ENCODE measurements at places on chromosomes 4 and X.

GRCh38 chrX:45667666-45668065, 467.0 kb upstream of the DIPK2B start:
- DNase-seq = no peak

DNA sequence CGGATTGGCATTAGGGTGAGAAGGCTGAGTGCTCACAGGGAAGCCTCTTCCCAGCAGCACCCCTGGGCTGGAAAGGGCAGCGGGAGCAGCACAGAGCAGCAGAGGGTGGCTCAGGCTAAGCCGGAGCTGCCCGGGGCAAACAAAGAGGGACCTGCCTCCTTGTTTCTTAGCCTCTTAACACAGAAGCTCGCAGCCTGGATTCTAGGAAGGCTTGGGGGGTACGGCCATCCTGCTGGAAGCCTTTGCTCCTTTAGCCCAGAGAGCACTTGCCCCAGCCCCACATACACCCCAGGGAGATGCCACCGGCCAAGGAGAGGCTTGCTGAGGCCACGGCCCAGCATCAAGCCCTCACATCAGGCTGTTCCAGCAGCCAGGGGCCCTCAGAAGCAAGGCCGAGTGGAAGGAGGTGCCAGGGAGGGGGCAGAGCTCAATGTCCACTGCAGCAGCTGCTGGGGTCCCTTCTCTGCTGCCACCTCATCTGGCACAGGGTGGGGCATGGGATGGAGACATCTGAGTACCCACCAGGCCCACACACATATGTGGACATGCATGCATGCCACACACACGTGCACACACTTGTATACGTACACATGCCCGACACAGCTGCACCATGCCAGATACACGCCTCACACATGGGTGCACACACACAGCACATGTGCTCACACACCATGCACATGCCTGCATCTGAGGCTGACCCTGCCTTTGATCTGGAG, 20.3 kb upstream of the SPON2 start:
- DNase-seq = no peak

DNA sequence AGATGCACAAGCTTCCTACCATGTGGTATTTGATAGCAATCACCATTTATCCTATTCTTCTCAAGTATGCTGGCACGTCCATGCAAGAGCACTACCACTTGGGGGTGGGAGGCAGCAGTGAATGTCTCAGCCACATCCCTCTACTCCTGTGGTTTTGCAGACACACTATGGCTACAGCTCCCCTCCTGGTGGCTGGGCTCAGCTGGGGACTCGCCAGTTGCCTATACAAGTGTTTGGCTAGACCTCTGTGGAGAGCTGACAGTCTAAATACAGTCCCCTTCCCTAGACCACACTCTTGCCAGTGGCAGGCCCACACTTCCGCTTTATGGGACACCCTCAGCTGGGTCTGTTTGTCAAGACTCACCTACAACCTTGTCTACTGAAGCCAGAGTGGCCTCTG, 53.2 kb downstream of the ADGRA3 start:
- no peak for DNase-seq

GRCh38 chr4:17397611-17398010, 114.3 kb downstream of the QDPR start:
- DNase-seq = no peak

DNA sequence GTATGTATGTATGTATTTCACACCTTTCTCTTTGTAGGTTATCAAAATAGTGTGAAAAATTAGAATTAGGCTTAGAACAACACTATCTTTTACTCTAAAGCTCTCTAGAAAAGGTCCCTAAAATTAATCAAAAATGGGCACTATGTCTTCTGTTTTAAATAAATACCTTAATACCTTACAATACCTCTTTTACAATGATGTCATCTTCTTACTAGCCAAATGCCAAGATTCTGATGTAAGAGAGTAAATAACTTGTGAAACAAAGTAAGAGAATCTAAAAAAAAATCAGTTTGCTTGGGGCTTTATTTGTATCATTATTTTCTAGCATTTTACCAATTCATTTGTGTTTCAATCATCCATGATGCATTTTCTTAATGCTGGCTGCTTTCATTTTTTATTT, 402.2 kb upstream of the MAGEB2 start:
- no peak for DNase-seq

- no peak for DNase-seq
These were observed 58.2 kb downstream of the NAA11 start for GRCh38 chr4:79267671-79268070.

- no peak for DNase-seq
These were observed 555.9 kb downstream of the BCOR start for GRCh38 chrX:39541881-39542280.

DNA sequence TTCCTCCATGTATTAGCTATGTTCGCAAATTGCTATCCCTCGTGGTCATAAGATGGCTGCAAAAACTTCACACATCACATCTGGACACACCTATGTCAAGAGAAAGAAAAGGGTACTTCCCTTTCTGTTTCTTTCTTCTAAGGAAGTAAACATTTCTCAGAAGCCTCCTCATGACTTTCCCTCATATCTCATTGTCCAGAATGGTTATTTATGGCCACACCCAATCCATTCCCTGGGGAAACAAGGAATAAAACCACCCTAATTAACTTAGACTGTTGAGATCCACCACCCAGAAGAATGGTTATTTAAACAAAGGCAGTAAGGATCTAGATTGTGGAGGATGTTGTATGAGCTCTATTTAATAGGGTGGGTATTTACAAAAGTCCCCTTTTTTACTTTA, 160.8 kb upstream of the LNX1 start:
- DNase-seq = no peak

GRCh38 chr4:31100536-31100935, 380.4 kb downstream of the PCDH7 start:
- DNase-seq = no peak

GRCh38 chr4:2762048-2762447, 5.9 kb upstream of the TNIP2 start:
- no peak for DNase-seq

- no peak for DNase-seq
These were observed 21.2 kb upstream of the ANTXR2 start for GRCh38 chr4:80094191-80094590.

- DNase-seq = no peak
These were observed 3.2 kb upstream of the ENPEP start for GRCh38 chr4:110472583-110473329.

- DNase-seq = no peak
These were observed 1070.3 kb downstream of the STIM2 start for GRCh38 chr4:27930976-27931375.

GRCh38 chrX:20354505-20354904, 87.8 kb upstream of the RPS6KA3 start:
- DNase-seq = no peak

DNA sequence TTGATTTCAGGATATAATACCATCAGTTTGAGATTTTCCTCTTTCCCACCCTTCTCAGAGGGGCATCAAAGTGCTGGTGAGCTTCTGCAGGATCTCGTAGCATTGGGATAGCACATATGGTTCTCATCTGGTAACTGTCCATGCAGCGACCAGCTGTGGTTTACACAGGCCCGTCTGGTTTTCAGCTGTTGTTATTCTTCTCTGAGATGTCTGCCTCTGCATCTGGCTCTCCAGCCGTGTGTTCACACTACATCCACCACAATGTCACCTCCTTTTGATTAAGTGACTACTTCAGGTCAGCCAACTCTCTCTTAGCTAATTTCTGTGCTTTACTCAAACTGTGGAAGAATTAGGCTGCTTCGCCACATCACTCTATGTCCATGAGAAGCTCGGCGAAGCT, 676.7 kb upstream of the TENM3 start:
- DNase-seq = no peak

DNA sequence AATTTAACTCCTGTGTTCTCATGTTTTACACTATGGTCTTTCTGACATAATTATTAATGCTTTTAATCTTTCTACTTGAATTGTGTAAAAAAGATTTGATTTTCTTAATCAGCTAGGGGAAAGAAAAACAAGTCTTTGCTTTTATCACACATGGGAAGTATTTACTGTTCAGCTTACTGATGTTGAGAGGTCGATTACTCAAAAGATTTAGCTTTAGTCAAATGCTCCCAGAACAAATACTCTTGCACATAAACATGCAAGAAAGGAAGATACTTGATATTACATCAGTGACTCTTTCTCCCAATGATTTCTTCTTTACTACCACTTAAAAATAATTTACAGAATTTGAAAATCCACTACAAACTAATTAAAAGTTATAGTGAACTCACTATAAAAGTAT, 198.3 kb upstream of the FAT4 start:
- no peak for DNase-seq

GRCh38 chrX:39839371-39839770, 258.4 kb downstream of the BCOR start:
- no peak for DNase-seq

GRCh38 chr4:175639346-175639745, 172.7 kb downstream of the GPM6A start:
- no peak for DNase-seq

DNA sequence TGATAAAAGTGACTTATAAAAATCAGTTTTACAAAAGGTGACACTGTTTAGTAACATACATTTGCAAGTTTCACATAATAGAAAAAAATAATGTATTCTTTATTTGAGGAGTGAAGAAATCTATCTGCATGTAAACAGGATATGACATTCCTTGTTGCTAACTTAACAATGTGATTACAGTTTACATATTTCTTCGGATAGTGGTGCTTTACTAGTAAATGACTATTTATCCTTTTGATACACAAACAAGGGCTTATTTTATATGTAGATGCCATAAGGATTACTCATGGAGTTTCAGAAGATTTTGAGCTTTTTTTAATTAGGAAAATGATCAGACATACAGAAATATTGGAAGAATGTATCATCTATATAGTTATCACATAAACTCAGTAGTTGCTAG, 126.5 kb downstream of the SLIT2 start:
- DNase-seq = no peak

GRCh38 chr4:89434364-89434988, 126.9 kb upstream of the GPRIN3 start:
- DNase-seq = no peak

- peak; percentile 8 for DNase-seq
These were observed 41.4 kb downstream of the SRPX2 start for GRCh38 chrX:100685284-100685996.

GRCh38 chrX:9562851-9563250, 98.0 kb downstream of the TBL1X start:
- no peak for DNase-seq

GRCh38 chr4:53852343-53852742, 212.1 kb downstream of the CHIC2 start:
- DNase-seq = no peak

GRCh38 chr4:184528713-184529112, 54.4 kb upstream of the IRF2 start:
- no peak for DNase-seq

- no peak for DNase-seq
These were observed 121.8 kb upstream of the AP1S2 start for GRCh38 chrX:15976396-15976795.

GRCh38 chr4:88005076-88005475, 2.4 kb upstream of the PKD2 start:
- DNase-seq = no peak

- DNase-seq = no peak
These were observed 25.6 kb upstream of the CORIN start for GRCh38 chr4:47863486-47863885.

- DNase-seq = no peak
These were observed 39.1 kb downstream of the FUNDC1 start for GRCh38 chrX:44503560-44503959.

- no peak for DNase-seq
These were observed 935.7 kb downstream of the RAPGEF2 start for GRCh38 chr4:160038615-160039014.

- DNase-seq = no peak
These were observed 217.0 kb upstream of the FAT4 start for GRCh38 chr4:125097729-125098128.

- DNase-seq = peak; percentile 2
These were observed at the start of gene MAOA for GRCh38 chrX:43656005-43656494. Gene MAOA, plus strand, starts transcription at chrX:43656299. Its CDS starts 43 bp downstream, at chrX:43656342.

Measured in activated effector memory CD4-positive, alpha-beta T cell treated with Interleukin-2 at 50 U/mL for 16 hours (primary cell).